IPS DF 6.9 (cell line): ENCODE measurements at places on chromosomes 4 and X.

DNA sequence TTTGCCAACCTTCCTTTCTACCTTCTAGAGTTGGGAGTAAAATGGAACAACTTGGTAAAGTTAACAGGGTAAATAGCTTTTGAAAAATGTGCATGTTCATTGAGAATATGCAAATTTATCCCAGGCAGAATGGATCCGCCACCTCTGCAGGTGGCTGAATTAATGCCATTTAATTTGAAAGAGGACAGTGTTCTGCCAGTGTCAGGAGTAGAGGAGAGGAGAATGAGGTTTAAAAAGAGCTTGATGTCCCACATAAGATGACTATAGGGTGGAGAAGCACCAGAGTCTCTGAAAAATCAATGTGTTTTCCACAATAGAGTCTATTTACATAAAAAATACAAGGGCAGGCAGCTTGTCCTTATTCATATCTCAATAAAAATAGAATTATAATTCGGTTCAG is 1804.3 kb upstream of the PCDH10 start:
- DNase-seq, result no peak

GRCh38 chr4:13514722-13515121 is 29.6 kb downstream of the NKX3-2 start:
- DNase-seq, result no peak

- no peak for DNase-seq
Observed at GRCh38 chr4:15912961-15913630, 25.4 kb downstream of the FGFBP1 start.

GRCh38 chr4:156329779-156330178 is 376.1 kb upstream of the CTSO start:
- DNase-seq, result no peak

- DNase-seq, result no peak
Observed at GRCh38 chr4:6200011-6200921, at the start of gene JAKMIP1. Gene JAKMIP1, minus strand, starts transcription at chr4:6200549. Its CDS starts 87,699 bp downstream, at chr4:6112850.

- DNase-seq, result no peak
Observed at GRCh38 chrX:9681011-9681410, 84.6 kb downstream of the GPR143 start.

GRCh38 chr4:42895452-42895851 is 2.9 kb downstream of the GRXCR1 start:
- no peak for DNase-seq

DNA sequence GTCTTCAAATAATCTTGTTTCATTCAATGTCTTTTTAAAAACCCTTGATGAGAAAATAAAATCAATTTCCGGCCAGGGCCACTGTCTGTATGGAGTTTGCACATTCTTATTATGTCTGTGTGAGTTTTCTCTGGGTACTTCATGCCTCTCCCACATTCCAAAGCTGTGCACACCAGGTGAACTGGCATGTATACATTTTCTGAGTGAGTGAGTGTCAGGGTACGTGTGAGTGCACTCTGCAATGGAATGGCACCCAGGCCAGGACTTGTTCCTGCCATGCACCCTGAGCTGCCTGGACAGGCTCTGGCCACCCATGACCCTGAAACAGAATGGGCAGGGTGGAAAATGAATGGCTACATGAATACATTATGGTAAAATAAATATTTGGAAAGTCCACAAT is 61.3 kb downstream of the UBE2NL start:
- no peak for DNase-seq

GRCh38 chr4:62118558-62118957 is 918.4 kb downstream of the ADGRL3 start:
- DNase-seq, result no peak

GRCh38 chrX:119790977-119791436 is 423 bp downstream of the RPL39 start:
- DNase-seq, result no peak

- no peak for DNase-seq
Observed at GRCh38 chr4:2419814-2420213, 1.1 kb downstream of the CFAP99 start.

- DNase-seq, result no peak
Observed at GRCh38 chrX:11764602-11765067, 6.6 kb downstream of the MSL3 start.

DNA sequence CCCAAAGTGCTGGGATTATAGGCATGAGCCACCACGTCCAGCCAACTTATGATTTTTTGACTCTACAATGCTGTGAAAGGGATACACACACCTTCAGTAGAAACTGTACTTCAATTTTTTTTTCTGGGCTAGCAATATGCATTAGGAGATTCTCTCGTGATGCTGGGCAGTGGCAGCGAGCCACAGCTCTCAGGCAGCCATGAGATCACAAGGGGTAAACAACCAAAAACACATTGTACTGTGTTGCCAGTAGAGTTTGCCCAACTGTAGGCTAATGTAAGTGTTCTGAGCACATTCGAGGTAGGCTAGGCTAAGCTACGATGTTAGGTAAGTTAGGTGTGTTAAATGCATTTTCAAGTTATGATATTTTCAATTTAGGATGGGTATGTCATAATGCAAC is 25.7 kb downstream of the RAB33A start:
- DNase-seq, result no peak

DNA sequence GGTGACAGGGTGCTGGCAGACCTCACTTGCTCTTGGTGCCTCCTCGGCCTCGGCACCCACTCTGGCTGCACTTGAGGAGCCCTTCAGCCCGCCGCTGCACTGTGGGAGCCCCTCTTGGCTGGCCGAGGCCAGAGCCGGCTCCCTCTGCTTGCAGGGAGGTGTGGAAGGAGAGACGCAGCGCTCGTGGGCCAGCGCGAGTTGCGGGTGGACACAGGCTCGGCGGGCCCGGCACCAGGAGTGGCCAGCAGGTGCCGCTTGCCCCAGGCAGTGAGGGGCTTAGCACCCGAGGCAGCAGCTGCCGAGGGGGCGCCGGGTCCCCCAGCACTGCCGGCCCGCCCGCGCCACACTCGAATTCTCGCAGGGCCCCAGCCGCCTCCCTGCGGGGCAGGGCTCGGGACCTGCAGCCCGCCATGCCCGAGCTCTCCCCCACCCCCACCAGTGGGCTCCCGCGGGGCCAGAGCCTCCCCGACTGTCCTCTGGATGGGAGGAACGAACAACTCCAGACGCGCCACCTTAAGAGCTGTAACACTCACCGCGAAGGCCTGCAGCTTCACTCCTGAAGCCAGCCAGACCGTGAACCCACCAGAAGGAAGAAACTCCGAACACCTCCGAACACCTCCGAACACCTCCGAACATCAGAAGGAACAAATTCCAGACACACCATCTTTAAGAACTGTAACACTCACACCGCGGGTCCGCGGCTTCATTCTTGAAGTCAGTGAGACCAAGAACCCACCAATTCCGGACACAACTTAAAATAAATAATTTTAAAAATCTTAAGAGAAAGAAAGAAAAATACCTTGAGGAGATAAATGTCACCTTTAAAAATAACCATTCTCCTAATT is 311.1 kb upstream of the SLC7A11 start:
- DNase-seq, result no peak

DNA sequence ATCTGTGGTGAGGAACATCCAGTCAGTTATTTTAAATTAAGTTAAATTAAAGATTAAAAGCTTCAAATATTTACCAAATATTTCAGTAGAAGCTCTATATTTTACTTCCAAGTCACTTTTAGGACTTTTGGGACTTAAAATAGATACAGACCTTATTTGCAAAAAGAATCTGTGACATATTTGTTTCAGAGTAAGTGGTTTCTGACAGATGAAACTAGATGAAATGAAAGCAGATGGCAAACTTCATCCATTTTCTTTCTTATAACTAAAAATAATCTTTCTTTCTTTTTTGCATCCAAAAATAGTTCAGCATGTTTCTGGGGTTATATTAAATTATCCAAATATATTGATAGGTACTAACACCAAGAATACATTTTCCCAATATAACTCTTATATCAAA is 6.6 kb upstream of the UTP3 start:
- DNase-seq, result no peak

DNA sequence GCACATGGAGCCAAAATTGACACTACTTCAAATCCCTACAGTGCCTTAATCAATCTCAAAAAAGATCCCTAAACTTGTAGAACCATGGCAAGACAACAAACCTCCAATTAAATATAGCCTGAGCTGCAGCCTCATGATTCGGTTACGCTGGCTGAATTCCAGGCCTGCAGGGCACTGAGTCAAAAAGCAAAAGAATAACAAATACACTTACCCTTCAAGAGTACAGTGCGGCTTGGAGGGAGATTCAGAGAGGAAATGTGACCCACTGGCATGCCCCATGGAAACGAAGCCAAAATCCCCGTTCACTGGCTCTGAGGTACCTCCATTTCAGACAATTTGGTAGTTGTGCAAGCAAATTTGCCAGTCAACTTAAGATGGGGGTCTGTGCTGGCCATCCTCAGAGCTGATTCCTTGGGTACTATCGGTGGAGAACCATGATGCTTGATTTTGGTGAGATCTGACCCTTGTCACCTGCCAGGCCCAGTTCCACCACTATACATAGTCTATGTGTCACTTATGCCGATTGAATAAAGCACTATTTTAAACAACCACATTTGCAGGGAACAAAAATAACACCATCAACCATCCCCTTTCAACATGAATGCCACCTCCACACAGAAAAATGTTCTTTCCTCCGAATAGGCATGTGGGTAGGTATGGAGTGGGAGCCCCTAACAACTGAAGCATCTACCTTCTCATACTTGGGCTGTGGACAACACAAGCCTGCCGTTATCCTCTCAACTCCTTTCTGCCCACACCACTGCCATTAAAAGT is 2.1 kb downstream of the C4orf54 start:
- no peak for DNase-seq

- no peak for DNase-seq
Observed at GRCh38 chr4:17636341-17636695, 21.9 kb downstream of the MED28 start.

- no peak for DNase-seq
Observed at GRCh38 chrX:100368167-100368566, 41.9 kb downstream of the PCDH19 start.

- DNase-seq, result no peak
Observed at GRCh38 chr4:74328501-74328900, 20.2 kb downstream of the EPGN start.

GRCh38 chr4:105550641-105551040 is 1.8 kb upstream of the ARHGEF38 start:
- no peak for DNase-seq

DNA sequence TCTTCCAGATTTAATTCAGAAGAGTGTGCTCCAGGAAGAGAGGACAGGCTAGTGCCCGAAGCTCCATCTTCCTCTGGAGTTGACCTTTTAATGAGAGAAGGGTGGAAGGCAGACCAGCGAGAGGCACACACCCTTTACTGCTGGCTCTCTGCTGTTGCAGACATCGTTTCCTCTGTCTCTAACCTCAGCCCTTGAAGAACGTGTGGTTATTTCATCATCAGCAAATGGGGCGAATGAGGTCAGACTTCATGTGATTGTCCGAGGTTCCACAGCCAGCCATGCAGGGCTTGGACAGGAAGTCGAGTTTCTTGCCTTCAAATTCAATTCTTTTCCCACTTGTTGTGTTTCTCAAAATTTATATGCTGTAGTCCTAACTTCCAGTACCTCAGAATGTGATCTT is 155.2 kb upstream of the MSX1 start:
- DNase-seq, result no peak

DNA sequence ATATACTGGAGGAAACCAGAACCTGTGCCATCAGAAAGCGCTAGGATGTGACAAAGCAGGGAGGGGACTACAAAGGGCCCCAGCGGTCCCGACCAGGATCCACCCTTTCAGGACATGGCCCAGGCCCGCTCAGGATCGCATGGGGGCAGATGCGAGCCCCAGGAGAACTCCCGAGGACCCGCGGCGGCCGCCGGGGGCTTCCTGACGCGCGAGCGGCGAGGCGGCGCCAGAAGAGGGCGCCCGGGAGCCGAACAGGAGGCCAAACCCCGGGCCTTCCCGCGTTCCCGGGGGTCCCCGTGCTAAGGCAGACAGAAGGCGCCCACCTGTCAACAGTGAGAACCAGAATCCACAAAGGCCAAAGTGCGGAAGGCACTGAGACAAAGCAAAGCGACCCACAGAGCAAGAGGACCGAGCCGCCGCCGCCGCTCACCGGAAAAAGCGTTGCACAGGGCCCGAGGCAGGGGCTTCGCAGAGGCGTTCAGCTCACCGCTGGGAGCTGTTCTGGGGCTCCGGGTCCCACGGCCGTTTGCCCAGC is 7.3 kb upstream of the OPN1LW start:
- DNase-seq, result peak; percentile 45

DNA sequence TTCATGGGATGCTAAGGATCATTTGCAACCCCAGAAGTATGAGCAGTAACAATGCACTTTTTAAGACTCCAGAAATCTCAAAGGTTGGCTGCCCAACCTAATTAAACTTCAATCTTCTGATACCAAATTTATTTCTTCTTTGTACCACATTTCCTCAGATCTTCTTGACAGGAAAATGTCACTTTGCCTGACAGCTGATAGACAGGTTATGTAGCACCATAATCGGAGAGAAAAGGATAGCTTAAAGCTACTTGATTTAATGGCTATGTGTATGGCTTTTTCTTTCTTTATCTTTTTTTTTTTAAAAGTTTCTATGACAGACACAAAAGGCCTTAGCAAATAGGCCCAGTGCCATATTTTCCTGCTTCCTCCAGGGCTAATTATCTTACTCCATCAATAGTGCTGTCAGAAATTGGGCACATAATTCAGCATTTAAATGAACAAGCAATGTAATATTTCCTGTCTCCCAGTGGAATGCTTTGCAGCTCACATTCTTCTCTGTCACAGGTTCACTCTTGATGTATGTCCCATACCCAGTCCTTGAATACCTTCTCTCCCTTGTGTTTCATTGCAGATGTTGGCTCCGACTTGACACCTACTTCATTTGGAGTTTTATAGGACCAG is 795.7 kb downstream of the ADGRL3 start:
- no peak for DNase-seq

GRCh38 chr4:127143460-127144195 is 489.1 kb upstream of the INTU start:
- DNase-seq, result no peak

DNA sequence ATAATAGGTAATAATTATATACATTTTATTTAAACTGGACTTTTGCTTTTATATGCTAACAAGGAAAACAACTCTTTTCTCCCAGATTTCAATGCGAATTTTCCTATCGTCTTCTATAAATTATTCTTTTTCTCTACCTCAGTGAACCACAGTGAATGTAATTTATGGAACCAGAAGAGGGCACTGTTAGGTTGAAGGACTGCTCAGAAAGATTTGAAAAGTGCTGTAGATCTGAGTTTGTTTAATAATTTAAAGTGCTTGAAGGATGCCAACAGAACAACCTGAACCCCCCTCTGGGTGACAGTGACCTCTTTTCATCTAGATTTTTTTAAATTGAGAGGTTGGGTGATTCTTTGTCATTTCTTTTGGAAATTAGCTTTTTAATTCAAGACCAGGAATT is 54.9 kb downstream of the PHOX2B start:
- no peak for DNase-seq

DNA sequence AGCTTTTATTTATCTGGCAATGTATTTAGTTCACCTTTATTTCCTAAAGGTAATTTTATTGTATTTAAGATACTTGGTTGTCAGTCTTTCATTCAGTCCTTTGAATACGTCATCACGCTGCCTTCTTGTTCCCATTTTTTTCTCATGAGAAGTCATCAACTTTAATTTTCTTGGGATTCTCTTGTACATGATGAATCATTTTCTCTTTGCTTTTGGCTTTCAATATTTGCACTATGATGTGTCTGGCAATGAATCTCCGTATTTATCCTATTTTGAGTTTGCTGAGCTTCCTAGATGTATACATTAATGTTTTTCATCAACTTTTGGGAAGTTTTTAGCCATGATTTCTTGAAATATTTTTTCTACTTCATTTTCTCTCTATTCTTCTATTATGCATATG is 28.4 kb downstream of the CLDN2 start:
- DNase-seq, result no peak
